ENCODE measurements at places on chromosomes 2 and 18. TPM values are rescaled to one million over a fixed set of nuclear protein-coding genes. Genes with fewer than 3 reads are reported as not detected.
A peak's percentile ranks its signal among the peaks of the same experiment; 100 is the strongest.

DNA sequence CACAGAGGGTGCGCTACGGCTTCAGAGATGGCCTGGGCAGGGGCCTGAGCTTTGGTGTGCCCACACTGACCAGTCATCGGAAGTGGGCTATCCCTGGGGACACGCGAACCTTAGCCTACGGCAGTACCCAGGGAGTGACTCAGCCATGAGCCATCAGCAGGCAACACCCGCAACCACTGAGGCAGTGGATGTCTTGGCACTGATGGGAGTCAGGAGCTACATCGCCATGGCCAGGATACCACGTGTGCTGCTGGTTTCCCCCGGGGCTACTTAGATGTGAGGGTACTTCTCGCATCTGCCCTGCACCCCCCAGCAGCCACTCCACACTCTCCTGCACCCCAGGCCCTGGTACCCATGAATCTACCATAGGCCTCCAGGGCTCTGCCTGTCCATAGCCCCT, 12.8 kb upstream of the HPCAL1 start:
- DNase-seq = no peak

- DNase-seq = no peak
Observed at GRCh38 chr2:64866797-64867196, 122.4 kb upstream of the SLC1A4 start.

DNA sequence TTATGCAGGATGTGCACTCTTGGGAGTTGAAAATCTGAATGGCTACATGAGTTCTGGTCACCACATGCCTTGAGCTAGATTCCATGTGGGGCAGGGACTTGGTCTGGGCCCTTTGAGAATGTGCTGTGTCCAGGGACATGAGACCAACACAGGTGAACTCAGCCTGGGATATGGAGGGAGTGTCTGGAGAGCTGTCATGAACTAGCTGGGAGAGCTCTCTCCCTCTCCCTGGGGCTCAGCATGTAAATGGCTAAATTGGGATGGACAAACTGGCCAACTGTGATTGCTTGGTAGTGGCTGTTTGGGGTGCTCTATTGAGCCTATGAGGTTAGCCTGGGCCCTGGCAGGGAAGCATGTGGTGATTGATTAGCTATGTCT, 105.1 kb upstream of the HS6ST1 start:
- peak; percentile 15 for DNase-seq

- DNase-seq = no peak
Observed at GRCh38 chr18:54852780-54853675, 24.8 kb downstream of the RAB27B start.

GRCh38 chr18:57352761-57353136, 392 bp downstream of the ST8SIA3 start:
- DNase-seq = no peak

GRCh38 chr2:109134741-109135358, 5.8 kb downstream of the SH3RF3 start:
- DNase-seq = no peak

- DNase-seq = no peak
Observed at GRCh38 chr2:7378591-7378990, 461.4 kb downstream of the RNF144A start.

- no peak for DNase-seq
Observed at GRCh38 chr2:190875891-190876290, 4.7 kb upstream of the GLS start.

DNA sequence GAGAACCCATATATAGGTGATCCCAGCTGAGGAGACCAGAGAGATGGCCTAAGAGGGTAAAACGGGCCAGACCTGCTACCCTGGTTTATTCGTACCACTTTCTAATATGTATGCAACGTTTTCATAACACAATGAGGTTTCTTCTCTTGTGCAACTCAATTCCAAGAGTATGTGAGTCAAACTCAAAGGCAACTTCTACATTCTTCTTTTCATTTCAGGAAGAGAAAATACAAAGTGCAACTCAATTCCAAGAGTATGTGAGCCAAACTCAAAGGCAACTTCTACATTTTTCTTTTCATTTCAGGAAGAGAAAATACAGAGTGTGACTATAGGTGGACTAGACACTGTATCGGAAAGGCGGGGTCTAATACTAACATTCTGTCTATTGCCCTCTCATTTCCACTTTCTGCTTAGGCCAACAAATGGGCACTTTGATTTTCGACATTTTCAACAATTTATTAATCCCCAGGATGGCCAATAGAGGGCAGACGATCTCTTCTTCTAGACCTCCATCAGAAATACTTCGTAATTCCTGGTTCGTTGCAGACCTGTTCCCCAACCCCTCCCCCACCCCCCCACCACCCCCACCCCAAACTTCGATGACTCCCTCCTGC, 3.7 kb upstream of the CRIM1 start:
- no peak for DNase-seq

DNA sequence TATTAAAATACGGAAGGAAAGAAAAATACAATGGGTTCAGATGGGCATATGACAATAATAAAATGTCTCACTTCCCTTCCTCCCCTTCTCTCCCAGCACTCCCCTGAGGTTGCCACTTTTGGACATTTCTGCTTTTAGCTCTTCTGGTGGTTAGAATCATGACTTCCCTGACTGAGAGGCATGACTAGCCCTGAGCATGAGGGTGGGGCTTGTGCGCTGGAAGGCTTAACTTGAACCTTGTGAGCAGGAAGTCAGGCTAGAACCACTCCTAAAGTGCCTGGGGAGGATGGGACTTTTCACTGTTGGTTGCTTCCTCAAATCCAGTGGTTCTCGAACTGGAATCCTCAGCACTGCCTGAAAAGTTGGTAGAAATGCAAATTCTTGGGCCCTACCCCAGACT, 19.7 kb upstream of the ARHGAP25 start:
- peak; percentile 85 for DNase-seq

Gene SIX3
- not detected for total RNA-seq

Gene LBX2
- total RNA-seq = 1.3 TPM

Gene TBR1
- total RNA-seq = not detected

Gene ZNF385B
- 70.7 TPM for total RNA-seq

All from upper lobe of left lung (tissue), 6 donors.